Right ventricle myocardium inferior (tissue), 1 donor: ENCODE measurements at places on chromosomes 16 and 17.

DNA sequence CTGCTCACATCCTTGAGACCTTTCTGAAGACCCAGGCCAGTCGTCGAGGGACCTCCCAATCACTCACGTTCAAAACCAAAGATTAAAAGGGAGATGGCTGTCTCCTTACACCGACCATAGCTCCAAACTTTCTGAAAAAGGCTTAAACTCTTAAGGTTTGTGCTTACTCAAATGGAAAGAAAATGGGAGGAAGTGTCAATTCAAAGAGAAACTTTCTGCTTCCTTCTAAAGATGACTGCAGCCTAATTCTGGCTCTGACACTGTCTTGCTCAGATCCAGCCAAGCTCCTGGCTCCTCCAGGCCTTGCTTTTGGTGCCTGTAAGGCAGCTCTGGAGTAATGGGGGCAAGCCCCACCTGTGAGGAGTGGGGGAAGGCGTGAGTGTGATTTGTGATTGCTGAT is 54.9 kb upstream of the WSB1 start:
- DNase-seq, result no peak

DNA sequence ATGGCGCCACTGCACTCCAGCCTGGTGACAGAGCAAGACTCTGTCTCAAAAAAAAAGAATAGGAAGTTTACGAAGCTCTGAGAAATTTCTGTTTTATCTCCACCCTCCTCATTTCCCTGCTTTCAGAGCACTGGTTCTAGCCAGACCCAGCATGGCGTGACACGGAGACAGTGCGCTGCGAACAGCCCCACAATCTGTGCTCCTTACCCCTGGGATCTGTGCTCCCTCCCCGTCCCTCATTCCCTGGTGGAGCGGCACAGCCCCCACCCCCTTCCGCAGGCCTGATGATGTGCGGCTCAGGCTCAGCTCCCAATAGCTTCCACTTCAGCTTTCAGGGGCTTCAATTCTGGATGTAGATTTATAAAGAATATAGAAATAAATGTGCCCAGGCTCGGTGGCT is 56.1 kb upstream of the ENDOV start:
- DNase-seq, result no peak

GRCh38 chr17:77419547-77420094 is 278.9 kb downstream of the SEC14L1 start:
- DNase-seq, result peak; percentile 37

GRCh38 chr16:27945233-27945973 is 118.1 kb downstream of the GSG1L start:
- DNase-seq, result no peak

- DNase-seq, result no peak
Observed at GRCh38 chr17:9645851-9646545, 681 bp downstream of the USP43 start.
